Fibroblast of skin of abdomen (primary cell): ENCODE measurements at places on chromosomes 6 and 20.

- DNase-seq: peak; percentile 32
Measured at GRCh38 chr6:53771785-53772624, 22.8 kb upstream of the LRRC1 start.

GRCh38 chr6:168625602-168626001 lies 184.6 kb downstream of the SMOC2 start:
- DNase-seq: no peak

DNA sequence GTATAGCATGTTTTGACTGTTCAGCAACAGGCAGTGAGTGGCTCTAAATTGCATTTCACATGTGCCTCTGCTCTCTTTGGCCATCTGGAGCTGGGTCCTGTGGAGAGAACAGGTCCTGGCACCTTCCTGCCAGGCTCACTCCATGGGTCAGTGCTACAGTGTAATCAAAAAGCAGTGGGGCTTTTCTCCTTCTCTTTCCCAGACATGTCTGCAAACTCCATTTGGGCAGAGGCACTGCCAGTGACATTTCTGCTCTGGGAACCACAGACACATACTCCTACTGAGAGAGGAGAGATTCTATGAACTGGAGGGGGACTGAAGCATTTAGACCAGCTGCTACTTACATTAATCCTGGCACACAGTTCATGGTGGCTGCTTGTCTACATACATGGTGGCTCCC lies 68.3 kb upstream of the TRAF3IP2 start:
- no peak for DNase-seq

GRCh38 chr6:15213838-15214400 lies 31.9 kb upstream of the JARID2 start:
- no peak for DNase-seq

GRCh38 chr20:44014807-44015732 lies 100.4 kb downstream of the TOX2 start:
- peak; percentile 37 for DNase-seq
